ENCODE measurements at places on chromosomes 16 and 17.
A peak's percentile ranks its signal among the peaks of the same experiment; 100 is the strongest.

DNA sequence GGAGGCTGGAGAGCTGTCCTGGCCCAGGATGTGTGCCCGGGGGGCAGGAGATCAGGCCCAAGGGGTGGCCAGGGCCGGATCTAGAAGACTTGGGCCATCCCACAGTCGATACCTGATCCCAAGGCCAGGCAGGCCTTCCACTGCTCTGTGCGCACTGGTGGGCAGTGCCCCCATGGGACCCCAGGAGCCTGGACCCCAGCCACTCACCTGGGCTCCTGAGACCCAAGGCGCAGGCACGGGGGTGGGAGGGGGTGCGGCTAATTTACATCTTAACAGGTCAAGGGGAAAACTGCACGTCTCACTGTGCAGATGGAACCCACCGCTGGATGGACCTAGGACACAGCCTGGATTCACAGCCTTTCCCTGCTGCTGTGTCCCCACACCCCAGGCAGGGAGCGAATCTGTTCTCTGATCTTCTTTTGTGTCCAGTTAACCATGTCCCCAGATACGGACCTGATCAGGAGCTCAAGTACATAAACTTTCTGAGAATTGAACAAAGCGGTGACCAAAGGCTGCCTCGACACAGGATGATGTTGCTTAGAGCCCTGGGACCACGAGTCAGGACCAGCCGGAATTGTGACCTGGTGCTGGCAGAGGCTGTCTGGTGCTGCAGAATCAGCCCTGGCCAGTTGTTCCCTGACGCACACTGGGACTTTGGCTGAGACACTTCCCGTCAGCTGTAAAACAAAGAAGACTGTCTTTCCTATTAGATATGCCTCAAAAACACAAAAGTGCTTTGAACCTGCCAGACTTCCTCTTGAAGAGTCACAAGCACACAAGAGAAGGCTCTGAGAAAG lies 60.6 kb downstream of the TNFRSF13B start:
- no peak for DNase-seq

DNA sequence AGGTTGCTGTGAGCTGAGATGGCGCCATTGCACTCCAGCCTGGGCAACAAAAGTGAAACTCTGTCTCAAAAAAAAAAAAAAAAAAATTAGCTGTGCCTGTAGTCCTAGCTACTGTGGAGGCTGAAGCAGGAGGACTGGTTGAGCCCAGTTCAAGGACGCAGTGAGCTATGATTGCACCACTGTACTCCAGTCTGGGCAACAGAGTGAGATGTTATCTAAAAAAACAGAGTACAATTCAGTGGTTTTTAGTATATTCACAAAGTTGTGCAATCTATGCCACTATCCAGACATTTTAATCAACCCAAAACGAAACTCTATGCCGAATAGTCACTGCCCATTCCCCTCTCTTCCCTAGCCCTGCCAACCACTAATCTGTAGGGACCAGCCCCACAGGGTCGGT lies 25.1 kb downstream of the C16orf54 start:
- no peak for DNase-seq

DNA sequence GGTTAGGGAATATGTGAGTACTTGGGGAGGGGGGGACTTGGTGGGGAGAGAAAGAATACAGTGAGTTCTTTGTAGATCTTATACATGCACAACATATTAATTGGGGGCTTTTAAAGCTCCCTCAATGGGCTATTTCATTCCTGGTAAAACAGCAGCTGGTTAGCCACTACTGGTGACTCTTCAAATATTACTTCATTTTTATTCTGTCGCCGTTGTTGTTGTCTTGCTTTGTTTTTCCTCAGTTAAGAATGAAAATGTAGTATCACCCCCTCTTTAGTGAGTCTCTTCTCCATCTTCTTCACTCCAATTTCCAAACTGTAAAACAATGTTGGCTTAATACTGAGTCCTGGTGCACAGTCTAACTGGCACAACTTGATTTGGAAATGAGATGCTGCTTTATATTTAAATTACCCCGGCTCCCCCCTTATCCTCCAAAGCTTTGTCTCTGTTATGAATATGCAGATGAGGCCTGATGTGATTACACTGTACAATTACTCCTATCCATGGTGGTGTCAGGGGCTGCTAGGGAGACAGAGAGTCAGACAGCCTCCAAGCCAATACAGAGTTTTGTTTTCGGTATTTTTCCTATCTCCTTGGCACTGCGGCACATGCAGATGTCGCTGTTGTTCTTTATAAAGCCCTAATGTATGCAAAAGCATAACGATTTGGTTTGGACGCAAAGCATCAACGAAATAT lies 256.9 kb upstream of the PMFBP1 start:
- no peak for DNase-seq

- no peak for DNase-seq
Observed at GRCh38 chr17:42323268-42323773, 35.0 kb downstream of the STAT5A start.

- DNase-seq: no peak
Observed at GRCh38 chr16:4924593-4925292, 12.2 kb downstream of the PPL start.

GRCh38 chr17:68734931-68735330 lies 133.8 kb upstream of the FAM20A start:
- DNase-seq: no peak

GRCh38 chr16:75394941-75395340 lies 38.4 kb downstream of the CFDP1 start:
- DNase-seq: no peak

- DNase-seq: no peak
Observed at GRCh38 chr16:10992797-10993196, 48.4 kb downstream of the CLEC16A start.

GRCh38 chr17:32102646-32103186 lies 39.6 kb upstream of the RHOT1 start:
- DNase-seq: no peak

DNA sequence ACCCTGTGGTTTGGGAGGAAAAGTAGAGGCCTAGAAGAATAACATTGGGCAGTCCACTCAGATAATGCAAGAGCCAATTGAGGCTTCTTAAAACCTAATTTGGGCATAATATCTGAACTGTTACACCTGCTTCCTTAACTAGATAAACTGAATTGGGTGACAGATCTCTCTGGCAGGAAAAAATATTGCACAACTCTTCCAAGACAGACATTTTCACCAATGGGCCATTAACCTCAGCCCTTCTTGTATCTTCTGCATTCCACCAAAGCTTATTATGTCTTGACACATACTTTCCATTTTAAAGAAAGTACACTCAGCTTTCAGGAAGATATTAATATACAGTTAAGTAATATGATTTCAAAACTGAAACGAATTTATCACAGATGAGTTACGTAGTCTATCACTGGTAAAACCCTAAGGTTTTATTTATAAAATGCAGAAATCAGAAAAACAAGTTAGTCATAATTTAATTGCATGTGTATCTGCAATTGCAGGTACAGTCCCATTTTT lies 79.9 kb upstream of the MON1B start:
- no peak for DNase-seq

DNA sequence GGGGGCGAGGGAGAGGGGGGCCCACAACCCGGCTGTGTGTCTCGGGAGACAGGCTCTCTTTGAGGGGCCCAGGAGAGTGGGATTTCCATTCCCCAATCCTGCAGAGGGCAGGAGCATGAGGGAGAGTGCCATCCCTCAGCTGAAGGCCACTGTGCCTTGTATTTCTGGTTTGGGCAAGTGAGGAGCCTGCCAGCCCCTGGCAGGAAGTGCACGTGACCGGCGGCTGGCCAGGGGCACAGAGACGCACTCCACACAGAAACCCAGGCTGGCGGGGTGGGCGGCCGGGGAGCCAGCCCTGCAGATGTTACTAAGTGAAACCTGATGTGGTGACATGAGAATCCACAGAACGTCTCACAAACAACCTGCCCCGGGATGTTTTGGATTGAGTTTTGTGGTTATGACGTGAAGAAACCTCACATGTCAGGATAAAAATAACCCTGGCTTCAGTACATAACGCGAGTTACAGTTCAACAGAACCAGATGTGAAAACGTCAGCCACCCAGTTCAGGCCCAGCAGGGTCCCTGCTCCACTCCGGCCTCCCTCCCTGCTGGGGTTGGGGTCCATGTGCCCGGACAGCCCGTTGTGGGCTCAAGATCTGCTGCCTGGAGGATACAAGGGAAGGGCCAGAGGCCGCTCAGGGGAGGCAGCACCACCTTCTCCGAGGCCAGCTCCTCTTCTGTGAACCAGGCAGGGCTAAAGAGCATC lies 51.7 kb upstream of the MTSS2 start:
- peak; percentile 6 for DNase-seq

DNA sequence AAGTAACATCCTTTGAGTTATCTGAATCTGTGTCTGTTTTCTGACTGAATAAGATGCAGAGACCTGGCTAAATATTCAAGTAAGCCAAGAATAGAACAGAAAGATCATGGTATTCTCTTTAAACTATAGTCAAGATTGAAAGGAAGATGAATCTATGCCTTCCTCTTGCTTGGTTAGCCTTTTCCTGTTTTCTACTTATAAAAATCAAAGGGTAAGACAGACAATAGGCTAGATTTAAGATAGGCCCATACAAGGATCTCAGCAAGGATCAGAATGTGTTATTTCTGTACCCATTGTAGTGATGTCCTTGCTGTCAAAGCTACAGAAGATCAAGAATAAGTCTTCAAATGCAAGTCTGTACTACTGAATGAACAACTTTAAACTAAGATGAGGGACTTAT lies 7.0 kb upstream of the CDR2 start:
- no peak for DNase-seq

DNA sequence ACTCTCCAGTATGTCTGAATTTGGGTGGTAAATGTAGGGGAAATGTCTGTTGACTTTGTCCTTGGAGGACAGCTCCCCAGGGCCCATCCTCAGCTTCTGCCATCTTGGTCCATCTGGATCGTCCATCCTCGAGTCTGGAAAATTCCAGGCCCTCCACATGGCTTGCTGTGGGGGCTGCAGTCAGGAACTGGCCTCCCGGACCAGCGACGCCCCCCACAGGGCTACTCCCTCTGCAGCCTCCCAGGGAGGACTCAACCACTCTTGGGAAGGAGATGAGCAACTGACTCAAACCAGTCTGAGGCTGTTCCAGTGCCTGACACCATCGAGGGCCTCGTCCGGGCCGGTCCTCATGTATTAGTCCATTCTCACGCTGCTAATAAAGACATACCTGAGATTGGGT lies 5.5 kb upstream of the ZG16B start:
- no peak for DNase-seq

DNA sequence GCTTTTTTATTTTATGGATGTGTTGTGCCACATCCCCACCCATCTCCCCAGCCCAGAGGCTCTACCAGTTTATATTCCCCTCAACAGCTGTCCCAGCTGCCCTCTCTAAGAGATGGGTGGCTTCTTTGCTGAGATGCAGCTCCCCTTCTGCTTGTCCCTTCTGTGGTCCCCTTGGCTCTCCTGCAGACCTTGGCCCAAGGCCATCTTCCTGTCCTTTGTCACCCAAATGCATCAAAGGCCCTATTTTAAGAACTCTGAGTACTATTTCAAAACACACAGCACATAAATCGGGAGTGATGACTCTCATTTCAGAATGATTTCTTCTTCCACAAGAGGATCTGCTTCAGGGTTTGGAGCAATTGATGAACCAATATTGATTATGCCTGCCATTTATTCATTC lies 85.3 kb downstream of the SPACA3 start:
- no peak for DNase-seq

DNA sequence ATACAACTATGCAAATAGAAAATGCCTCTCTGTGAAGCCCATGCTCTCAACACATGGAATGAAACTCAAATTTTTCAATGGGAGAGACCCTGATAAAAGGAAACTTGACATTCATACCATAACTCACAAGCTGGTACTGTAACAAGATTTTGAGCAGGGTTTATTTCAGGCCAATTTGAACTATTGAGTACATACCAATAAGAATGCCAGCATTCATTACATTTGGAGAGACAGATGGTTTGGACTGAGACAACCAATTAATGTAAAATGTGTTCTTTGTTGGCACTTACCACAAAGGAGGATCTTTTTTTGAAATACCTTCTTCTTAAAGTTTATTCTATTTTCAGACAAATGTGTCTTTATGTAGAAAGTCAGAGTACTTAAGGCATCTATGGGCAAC lies 1357.0 kb upstream of the GOT2 start:
- no peak for DNase-seq

GRCh38 chr16:68592466-68593337 lies 52.4 kb upstream of the CDH3 start:
- no peak for DNase-seq

DNA sequence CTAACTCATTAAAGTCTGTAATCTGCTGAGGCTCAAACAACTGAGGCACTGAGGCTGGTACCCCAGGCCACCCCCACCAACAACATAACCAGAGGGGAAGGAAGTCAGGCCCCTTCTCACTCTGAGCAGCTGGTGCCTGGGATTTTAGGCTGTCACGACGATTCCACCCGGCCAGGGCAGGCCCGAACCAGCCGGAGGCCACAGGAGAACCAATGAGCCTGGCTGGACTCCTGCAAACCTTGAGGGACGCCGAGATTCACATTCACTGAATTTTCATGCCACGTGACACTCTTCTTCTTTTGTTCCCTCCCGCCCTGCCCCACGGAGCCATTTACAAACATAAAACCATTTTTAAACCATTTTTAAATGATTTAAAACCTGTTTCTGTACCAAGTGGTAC lies 48.1 kb downstream of the RPH3AL start:
- DNase-seq: no peak

DNA sequence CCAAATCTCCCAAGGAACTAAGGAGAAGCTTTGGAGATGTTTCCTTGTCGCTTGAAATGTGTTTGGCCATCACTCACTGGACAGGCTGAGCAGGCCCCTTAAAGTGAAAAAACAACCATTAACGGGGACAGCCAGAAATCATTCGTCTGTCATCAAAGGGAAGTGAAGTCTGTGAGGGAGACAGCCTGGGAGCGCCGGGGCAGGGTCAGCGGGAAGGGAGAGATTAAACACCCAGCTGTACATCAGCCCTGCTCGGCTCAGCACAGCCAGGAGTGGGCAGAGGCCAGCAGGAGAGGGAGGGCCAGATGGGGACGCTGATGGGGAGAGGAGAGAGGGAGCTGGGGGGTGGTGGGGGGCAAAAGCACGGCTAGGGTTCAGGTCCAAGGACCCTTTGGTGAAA lies 105.1 kb downstream of the SDK2 start:
- no peak for DNase-seq

- no peak for DNase-seq
Observed at GRCh38 chr17:31583772-31584356, 192.4 kb downstream of the RAB11FIP4 start.

GRCh38 chr16:86222965-86223551 lies 287.3 kb upstream of the FOXF1 start:
- DNase-seq: no peak

- no peak for DNase-seq
Observed at GRCh38 chr16:67483731-67484525, 581 bp upstream of the AGRP start.

DNA sequence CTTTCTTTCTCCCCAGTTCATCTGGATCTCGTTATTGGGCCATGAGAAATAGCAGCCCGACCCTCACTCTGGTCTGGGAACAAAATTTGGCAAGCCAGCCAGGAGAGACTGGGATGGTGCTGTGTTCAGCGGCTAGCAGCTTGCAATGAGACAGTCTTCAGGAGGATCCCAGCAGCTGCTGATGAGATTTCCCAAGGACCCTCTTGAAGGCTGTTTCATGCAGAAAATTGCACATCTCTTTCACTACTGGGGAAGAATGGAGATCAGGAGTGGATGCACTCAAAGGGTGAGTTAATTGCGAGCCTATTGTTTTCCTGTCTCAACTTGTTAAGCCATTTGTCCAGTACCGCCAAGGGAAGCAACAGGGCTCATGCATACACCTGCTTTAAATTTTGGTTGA lies 5.5 kb upstream of the COIL start:
- DNase-seq: no peak
